ENCODE measurements at places on chromosomes 16 and 17.

GRCh38 chr17:64075913-64076312, 54.0 kb downstream of the ERN1 start:
- DNase-seq, result no peak

DNA sequence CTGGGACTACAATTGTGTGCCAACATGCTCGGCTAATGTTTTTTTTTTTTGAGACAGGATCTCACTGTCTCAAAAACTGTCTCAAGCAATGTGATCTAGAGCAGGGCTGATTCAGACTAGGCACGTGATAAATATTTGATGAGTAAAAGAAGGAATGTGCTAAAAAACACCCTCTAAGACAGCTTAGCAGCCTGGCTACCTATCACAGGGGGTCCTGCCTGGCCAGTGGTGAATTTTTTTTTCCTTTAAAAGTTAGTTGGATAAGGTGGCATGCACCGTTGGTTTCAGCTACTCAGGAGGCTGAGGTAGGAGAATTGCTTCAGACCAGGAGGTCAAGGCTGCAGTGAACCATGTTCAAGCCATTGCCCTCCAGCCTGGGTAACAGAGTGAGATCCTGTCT, 14.8 kb upstream of the GPATCH8 start:
- DNase-seq, result no peak

DNA sequence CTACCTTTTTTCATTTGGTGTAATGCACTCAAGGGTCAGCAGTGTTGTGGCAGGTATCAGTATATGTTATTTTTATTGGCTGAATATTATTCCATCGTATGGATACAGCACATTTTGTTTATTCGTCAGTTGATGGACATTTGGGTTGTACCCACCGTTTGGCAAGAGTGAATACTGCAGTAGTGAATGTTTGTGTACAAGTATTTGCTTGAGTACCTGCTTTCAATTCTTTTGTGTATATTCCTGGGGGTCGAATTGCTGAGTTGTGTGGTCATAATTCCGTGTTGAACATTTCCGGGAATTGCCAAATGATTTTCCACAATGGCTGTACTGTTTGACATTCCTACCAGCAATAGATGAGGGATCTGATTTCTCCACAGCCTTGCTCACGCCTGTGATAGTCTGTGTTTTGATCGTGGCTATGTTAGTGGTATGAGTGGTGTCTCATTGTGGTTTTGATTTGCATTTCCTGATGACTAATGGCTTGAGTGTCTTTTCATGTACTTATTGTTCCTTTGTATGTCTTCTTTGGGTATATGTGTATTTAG, 108.4 kb downstream of the OR1D5 start:
- DNase-seq, result no peak

- DNase-seq, result no peak
Observed at GRCh38 chr16:24396350-24397271, 140.5 kb downstream of the CACNG3 start.

- DNase-seq, result no peak
Observed at GRCh38 chr17:27442702-27443101, 13.5 kb upstream of the KSR1 start.

DNA sequence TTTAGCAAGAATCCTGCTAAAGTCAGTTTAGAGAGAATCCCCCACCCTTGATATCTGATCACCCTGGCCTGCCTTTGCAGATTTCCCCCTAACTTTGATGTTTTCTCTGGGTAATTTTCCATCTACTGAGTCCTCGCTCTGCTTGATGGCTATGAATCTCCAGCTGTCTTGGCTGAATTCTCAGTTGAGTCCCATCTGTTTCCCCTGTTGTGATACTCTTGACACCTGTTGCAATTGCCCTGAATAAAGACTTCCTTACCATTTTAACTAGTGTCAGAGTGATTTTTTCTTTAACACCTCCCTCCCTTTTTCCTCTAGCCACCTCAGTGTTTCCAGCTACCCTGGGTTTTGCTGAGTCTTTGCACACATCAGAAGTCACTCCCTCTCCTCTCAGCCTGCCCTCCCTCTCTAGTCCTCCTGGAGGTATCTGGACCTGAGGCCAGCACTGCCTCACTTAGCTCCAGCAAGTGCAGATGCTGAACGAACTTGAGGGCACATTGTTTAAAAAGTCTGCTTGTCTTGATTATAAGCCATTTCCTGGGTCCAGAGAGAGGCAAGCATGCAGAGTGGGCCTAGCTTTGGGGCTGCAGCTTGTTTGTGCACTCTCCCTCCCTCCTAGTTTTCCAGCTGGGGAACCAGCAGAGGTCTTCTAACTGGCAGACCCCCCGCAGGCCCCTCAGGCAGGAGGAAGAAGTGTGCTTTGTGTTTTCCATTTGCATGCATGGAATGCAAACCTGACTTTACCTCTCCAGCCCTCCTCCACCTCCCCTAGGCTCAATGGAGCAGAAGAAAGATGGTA, 33.2 kb downstream of the SPACA3 start:
- no peak for DNase-seq

DNA sequence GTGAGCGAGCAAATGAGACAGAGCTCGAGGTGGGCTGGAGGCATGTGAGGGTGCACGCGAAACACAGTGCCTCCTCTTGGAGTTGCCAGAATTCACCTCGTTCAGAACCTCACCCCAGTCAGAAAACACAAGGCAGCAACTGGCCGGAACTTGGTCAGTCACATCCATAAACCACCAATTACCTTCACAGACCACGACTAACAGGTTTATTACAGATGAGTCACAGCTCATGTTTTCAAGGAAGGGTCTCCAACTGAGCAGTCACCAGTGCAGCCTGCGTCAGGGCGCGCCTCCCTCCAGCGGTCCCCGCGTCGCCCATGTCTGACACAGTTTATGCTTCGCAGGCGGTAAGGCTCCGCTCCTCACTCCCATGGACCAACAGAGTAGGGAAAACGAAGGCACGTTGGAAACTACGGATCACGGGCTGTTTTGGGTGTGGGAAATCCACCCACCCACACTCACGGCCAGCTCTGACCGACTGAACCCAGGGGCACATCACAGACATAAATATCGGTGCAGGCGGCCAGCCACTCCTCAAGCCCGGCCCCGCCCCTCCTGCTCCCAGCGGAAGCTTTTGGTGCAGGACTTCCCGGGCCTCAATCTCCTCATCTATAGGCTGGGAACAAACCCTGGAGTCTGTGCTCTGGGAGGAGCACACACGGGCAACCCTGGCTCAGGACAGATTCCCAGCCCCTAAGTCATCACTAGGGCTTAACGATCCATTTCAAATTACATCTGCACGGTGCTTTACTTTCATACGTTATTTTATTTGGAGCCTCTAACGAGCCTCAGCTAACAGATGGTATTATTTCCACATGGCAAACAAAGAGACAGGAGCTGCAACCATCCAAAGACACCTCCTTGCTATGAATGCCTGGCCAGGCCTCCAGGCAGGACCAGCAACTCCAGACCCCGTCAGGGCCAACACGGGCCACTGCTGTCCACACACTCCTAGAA, 126.3 kb downstream of the ZNF778 start:
- DNase-seq, result no peak

GRCh38 chr16:27427538-27427937, 25.6 kb downstream of the IL21R start:
- no peak for DNase-seq

GRCh38 chr16:24253192-24253591, 2.9 kb upstream of the CACNG3 start:
- DNase-seq, result peak; percentile 13

DNA sequence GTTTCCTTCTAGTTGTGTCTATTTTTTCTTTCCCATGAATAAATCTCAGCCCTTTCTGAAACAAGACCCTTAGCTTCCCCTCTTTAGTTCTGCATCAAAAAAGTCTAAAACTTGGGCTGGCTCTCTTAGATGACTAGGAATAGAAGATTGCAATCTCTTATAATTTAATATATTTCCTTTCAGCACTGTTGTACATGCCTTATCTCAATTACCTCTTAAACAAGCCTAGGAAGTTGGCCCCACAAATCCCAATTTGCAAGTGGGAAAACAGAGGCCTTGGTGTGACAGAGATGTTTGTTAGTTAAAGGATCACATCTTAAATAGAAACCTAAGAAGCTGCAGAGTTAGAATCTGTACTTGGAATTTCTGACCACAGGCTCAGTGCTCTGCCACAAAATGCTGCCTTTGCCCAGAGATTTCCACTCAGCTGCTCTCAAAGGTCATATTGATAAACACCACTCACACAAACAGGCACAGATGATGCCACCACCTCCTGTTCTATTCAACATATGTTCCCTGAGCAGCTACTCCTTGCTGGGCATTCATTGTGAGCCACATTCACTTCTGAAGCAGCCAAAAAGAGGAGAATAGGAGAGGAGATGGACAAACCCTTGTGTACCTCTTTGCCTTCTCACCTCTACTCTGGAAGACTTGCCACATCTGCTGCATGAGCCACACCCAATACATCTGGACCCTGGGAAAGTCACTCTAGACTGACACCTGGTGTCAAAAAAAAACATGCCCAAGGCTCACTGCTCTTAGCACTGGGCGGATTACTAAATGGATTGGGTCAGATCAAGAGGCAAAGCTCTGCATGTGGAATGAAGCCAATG, 5.5 kb downstream of the CCDC182 start:
- no peak for DNase-seq

- no peak for DNase-seq
Observed at GRCh38 chr17:48528936-48529682, 1.7 kb downstream of the HOXB1 start.

DNA sequence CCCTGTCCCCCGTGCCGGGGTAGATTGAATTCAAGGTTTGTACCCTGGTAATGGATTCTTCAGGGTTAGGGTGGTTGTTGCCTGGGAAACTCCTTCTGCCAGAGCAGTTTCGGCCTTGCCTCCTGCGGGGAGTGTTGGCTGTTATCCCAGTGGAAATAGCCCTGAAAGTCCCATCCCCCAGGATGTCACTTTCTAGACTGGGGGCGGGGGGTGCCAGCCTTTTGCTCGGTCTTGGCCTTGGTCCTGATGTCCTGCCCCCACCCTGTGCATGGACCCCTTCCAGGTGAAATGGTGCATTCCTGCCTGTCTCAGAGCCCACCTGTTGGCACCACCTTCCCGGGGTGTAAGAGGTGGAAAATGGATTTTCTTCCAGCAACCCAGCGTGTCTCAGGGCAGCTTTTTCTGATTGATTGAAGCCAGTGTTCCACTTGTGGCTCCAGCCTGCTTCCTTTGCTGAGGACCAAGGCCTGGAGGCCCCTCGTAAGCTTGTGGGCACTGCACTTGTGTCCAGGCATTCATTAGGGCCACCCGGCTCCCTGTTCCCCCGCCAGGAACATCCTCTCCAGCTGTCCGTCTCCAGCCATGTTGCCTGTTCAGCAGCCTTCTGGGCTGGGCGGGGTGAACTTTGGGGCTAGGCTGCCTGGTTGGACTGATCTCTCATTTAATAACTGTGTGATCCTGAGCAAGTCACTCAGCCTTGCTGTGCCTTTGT, 25.6 kb downstream of the MGAT5B start:
- DNase-seq, result no peak
